ENCODE measurements at places on chromosomes 3 and 15. TPM values are rescaled to one million over a fixed set of nuclear protein-coding genes. Genes with fewer than 3 reads are reported as not detected.
A peak's percentile ranks its signal among the peaks of the same experiment; 100 is the strongest.

GRCh38 chr3:50338965-50339364 is 1.7 kb downstream of the RASSF1 start:
- no peaks in the 10 kb centered on the region for H3K36me3 ChIP-seq
- no peak overlapping the region for H3K4me3 ChIP-seq
- peaks cover 11% of the 10 kb centered on the region for H3K4me1 ChIP-seq
- no peak overlapping the region for H3K27ac ChIP-seq
- H3K27me3 ChIP-seq: peaks cover 47% of the 10 kb centered on the region
- no peak for DNase-seq

DNA sequence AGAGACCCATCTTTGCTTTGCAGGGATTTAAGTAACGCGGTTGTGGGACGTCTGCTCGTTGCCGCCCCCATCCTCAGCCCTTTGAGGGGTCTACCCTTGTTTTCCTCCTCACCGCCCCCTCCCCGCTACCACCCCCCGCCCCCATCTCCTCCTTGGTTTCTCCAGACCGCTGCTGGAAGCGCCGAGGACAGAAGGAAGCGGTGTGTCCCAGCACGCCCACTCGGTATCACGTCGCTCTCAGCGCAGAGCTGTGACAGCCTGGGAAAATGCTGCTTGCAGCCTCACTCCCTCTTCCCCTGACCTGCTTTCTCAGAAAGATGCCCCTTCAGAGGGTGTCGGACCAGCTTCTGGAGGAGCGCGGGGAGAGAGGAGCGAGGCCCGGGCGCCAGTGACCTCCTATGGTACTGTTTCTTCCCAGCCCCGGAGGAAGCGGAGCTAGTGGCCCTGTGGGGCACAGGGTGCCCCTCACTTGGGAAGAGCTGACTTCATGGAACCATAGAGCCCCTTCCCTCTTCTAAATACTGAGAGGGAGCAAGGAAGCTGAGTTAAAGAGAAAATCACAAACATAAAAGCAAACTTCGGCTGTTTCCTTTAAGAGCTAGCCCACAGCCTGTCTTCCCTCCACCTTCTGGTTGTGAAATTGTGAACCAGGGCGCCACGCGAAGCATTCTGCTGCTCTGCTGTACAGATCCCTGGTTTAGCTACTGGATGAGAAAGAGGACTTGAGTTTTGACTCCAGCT is 698 bp downstream of the IL1RAP start:
- H3K4me1 ChIP-seq: no peaks in the 10 kb centered on the region
- no peaks in the 10 kb centered on the region for H3K36me3 ChIP-seq
- H3K27me3 ChIP-seq: peaks cover 30% of the 10 kb centered on the region
- H3K4me3 ChIP-seq: peak overlapping the region; percentile 63
- H3K27ac ChIP-seq: no peak overlapping the region

- peaks cover 5% of the 10 kb centered on the region for H3K4me1 ChIP-seq
- H3K4me3 ChIP-seq: no peak overlapping the region
These were observed 53.4 kb downstream of the ADAMTS9 start for GRCh38 chr3:64634417-64634816.

The CHRNA5 gene
- 2.3 TPM for total RNA-seq

Data from cardiac muscle cell (in vitro differentiated cells and primary cell).